ENCODE measurements at places on chromosomes 2 and 18.
A peak's percentile ranks its signal among the peaks of the same experiment; 100 is the strongest.

DNA sequence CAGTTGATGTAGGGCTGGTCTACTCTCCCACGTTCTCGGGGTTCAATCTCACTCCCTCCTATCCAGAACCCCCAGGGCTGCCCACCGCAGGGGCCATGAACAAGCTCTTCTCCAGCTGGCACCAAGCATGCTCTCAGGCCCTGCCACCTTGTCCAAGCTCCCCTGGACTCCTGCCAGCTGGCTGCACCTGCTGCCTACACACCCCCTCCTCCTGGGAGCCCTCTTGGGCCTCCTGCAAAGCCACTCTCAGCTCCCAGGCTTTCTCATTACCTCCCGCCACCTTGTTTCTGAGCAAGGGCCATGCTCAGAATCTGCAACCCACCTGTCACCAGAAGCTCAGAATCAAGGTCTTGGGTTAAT is 56.0 kb downstream of the HDAC4 start:
- no peak for DNase-seq

DNA sequence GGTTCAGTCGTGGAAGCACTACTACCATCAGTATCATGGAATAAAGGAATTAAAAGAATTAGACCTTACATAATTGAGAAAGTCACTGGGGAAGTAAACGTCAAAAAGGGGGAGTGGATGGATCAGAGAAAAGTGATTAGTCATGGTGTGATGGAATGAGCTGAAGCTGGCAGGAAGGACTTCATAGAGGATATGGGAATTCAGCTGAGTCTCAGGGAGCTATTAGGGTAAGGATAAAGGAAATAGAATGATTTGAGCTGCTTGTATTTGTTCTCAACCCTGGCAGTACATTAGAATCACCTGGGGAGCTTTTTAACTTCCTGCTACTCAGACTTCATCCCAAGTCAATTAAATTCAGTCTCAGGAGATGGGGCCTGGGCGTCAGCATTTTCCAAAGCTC is 53.4 kb upstream of the SETBP1 start:
- DNase-seq = no peak

DNA sequence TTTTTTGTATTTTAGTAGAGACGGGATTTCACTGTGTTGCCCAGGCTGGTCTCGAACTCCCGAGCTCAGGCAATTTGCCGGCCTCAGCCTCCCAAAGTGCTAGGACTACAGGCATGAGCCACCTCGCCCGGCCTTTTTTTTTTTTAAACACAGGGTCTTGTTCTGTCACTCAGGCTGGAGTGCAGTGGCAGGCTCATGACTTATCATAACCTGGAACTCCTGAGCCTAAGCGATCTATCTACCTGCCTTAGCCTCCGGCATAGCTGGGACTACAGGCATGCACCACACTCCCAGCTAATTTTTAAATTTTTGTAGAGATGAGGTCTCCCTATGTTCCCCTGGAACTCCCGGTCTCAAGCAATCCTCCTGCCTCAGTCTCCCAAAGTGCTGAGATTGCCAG is 1.4 kb upstream of the ITGAV start:
- DNase-seq = no peak

DNA sequence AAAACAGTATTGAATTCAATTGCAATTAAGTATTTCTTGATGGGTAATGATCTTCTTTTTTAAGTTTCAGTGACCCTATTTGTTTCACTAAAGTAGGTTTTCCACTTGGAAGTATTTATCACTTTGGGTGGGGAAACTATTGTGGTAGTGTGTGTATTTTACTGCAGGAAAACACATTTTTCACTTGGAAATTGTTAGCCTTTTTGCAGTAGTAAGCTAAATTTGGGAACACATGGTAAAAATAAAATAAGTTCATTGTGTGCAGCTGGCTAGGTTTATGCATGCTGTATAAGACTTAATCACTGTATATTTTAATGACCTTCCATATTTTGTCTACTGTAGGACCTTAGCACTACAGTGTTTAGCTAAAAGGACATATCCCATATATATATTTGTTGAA is 28.5 kb upstream of the RTTN start:
- DNase-seq = no peak

DNA sequence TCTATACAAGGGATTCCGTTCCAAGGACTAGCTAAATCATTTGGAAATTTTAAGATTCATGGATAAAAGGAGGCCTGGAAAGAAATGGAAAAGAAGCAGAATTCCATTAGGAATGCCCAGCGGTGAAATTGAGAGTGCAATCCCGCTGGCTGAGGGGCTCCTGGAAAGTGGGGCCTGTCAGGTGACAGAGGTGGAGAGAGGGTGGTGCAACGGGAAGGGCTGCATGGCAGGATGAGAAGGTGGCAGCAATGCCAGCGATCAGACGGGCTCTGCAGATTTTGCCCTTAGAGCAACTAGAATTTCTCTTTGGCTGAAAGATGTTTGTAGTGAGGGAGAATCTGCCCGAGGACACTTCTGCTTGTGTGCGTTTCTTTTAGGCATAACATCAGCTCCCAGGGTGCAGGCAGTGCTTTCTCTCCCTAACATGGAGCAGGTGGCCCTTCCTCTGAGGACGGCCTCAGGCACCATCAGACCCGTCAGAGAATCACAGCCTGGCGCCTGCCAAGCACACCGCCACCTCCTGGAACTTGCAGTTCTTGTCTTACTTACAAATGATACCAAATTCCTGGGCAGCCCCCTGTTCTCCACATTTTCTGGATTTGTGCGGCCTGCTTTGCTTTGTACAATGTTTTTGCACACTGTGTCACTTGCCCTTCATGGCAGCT is 261.6 kb downstream of the NDUFA10 start:
- no peak for DNase-seq

- DNase-seq = no peak
Observed at GRCh38 chr2:218831378-218831990, at the start of gene PRKAG3. Gene PRKAG3 (minus strand): TSS chr2:218831803.

DNA sequence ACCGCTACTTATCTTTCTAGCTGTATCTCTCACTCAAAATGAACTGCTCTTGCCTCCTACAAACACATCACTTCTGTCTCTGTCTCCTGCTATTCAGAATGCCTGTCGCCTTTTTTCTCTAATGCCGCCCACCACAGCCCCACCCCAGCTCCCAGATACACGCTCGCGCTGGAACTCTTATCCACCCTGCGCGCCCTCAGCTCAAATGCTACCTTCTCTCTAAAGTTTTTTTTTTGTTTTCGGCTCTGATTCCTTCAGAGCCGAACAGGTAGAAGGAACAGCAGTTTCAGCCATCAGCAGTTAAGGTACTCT is 3.9 kb upstream of the SOS1 start:
- no peak for DNase-seq

DNA sequence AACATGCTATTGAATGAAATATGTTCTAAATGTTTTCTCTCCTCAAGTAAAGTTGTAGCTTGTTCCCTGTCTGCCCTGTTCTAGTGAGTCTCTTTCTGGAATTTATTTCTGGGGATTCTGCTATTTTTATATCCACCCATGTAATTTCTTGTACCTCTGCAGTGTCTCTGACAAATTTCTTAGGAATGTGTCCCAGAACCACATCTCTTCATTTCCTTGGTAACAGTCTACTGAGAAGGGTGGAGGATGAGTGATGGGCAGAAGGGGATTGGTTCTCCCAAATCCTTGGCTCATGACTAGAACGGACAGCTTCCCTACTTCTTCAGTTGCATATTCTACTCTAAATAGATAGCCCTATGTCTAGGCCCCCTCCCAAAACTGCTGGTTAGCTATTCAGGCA is 490.6 kb upstream of the LINC00305 start:
- DNase-seq = no peak

DNA sequence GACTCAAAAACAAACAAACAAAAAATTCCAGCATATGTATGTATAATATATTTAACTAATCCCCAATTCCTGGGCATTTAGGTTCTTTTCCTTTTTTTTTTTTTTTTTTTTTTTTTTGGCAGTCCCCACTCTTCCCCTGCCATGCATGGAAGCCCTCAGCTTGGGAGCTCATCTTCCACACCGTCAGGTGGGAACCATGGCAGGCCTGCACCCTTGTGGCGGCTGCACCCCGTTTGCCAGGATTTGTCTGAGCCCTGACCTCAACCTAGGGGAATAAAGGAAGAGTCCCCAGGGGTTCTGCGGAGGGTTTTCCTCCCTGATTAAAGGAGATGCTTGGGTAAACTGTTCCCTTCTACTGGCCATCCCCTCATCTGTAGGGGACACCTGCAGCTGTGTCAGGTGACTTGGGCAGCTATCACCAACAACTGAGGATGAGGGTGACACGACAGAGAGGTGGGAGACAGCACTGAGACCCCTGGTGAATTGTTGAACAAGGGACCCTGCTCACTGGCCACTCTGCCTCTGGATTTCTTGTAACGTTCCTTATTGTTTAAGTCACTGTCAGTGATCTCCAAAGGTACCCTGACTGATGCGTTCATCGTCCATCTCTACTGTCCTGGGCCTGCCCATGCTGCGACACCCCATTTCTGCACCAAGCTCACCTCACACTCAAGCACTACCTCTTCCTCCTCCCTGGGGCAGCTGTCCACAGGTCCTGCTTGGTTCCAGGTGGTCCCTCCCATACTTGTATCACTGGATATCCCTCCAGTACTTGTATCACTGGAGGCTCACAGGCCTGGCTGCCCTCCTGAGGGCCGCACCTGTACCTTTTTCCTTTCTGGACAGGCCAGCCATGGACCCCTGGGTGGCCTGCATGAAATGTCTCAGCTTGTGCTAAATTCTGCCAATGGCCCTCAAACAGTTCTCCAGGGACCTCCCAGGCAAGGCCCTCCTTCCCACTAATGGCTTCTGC is 14.5 kb downstream of the TMEM185B start:
- no peak for DNase-seq

- DNase-seq = no peak
Observed at GRCh38 chr2:20834331-20834730, 11.4 kb upstream of the LDAH start.

GRCh38 chr2:108570416-108570815 is 36.1 kb downstream of the LIMS1 start:
- no peak for DNase-seq

- no peak for DNase-seq
Observed at GRCh38 chr18:47986620-47987387, 56.3 kb upstream of the SMAD2 start.

DNA sequence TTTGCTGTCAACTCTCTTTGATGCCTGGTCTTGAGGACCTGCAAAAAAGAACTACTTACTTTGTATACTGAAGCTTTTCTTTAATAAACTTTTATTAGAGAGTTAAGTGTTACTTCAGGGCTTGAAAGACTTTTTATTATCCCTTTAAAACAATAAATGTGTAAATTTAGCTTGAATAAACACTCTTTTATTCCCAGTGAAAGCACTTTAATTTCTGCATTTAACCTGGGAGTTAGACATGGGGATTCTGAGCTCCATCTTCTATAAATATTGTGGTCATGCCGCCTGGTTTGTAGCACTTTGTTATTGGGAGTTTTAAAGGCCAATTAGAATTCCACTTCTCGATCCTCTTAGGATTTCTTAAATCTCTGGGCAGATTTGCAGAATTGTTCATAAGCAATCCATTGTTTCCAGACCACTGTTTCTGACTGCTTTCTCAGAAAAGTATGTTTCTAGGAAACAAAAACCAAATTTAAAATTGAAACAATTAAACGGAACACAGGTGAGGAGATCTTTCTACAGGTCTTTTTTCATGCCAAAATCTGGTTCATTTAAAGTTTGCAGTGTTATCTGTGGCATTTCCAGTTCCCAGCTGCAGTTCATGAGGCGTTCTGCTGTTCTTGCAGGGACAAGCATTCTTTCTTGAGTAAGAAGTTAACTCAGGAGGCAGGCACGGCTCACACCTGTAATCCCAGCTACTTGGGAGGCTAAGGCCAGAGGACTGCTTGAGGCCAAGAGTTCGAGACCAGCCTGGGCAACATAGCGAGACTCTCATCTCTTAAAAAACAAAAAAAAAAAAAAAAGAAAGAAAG is 18.1 kb upstream of the E2F6 start:
- DNase-seq = no peak

DNA sequence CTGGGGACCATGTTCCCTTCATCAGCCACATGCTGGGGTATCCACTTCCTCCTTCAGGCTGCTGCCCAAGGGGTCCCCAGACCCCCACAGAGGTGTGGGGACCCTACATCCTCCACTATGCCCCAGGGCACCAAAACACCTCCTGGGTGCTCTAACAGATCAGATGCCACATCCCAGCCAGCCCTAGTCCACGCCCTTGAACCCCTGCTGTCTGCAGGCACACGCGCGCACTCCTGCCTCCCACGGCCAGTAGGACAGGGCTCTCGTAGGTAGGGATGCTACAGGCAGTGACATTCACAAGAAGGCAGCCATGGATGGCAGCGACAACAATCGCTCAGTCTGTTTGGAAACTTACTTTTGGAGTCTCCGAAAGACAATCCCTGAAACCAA is 3.0 kb upstream of the GPC1 start:
- DNase-seq = no peak

- DNase-seq = no peak
Observed at GRCh38 chr18:2538844-2539243, 32.5 kb downstream of the METTL4 start.

- peak; percentile 16 for DNase-seq
Observed at GRCh38 chr2:1750933-1751766, 6.8 kb upstream of the PXDN start.

DNA sequence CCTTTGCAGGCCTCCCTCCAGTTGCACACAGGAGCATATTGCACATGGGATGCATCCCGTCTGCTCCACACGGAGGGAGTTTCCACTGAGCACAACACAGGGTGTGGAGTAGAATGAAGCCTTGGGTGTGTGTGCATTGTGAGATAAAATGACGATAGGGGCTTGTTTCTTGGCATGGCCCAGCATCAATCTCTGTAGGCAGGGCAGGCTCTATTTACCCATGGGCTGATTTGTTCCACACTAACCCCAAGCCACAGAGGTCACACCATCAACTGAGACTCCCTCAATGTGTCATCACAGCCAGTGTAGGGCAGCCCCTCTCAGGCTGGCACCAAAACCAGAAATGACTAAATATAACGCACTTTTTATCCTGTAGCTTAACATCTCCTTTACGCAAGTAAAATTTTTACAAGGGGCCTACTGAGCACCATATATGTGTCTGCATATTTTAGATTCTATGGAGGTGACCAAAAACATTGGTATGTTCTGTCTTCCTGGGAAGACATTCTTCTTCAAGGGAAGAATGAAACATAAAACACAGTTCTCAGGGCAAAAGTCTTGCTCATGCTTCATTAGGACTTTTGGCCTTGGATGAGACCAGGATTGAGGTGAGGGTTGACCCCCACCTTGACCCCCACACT is 2.7 kb upstream of the GKN1 start:
- DNase-seq = no peak

DNA sequence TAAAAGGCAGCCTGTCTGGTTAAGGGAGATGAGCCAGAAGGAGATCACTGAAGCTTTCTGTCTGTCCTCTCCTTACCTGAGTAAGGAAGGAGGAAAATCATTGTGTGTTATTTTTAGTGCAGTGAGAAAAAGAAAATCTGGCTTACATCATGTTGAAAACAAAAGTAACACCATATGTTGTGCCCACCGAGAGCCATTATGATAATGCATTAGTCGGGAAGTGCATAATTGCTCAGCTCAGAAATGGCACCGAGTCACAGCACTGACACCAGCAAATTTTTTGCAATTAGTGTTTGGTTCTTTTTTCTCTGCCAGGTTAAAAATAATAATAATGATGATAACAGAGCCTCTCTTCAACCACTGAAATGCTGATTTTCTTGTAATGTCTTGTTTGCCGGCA is 46.6 kb downstream of the HNMT start:
- no peak for DNase-seq

- DNase-seq = no peak
Observed at GRCh38 chr18:22544626-22545025, 126.9 kb upstream of the CTAGE1 start.
